ENCODE measurements at places on chromosomes 12 and 14.

- DNase-seq, result no peak
Observed at GRCh38 chr14:96040828-96041371, 1.7 kb downstream of the C14orf132 start.

GRCh38 chr14:89171628-89172027, 245.4 kb downstream of the FOXN3 start:
- DNase-seq, result no peak

- no peak for DNase-seq
Observed at GRCh38 chr12:85369365-85370154, 89.5 kb downstream of the ALX1 start.

GRCh38 chr12:54428050-54429013, 9.3 kb upstream of the ITGA5 start:
- peak; percentile 80 for DNase-seq

Data from MV-4-11 (cell line).